ENCODE measurements at places on chromosomes 6 and 20.

- no peak for DNase-seq
These were observed 54.5 kb downstream of the TMEM242 start for GRCh38 chr6:157268835-157269234.

- no peak for DNase-seq
These were observed 115.6 kb downstream of the MTHFD1L start for GRCh38 chr6:150981095-150981494.

DNA sequence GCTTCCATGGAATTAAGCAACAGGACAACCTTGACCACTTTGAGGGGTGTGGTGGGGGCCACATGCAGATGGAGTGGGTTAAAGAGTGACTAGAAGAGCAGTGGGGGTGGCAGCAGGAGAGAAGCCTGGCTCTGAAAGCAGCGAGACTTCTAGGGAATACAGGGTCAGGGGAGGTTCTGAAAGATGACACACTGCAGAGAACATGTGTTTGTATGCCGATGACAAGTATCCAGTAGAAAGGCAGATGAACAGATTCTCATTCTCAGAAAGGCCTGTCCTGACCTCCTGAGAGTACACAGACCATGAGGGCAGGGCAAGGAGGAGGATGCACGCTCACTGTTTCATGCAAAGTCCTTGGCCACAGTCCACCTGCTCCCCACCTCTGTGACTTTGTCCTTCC, 2.9 kb downstream of the LPA start:
- no peak for DNase-seq

DNA sequence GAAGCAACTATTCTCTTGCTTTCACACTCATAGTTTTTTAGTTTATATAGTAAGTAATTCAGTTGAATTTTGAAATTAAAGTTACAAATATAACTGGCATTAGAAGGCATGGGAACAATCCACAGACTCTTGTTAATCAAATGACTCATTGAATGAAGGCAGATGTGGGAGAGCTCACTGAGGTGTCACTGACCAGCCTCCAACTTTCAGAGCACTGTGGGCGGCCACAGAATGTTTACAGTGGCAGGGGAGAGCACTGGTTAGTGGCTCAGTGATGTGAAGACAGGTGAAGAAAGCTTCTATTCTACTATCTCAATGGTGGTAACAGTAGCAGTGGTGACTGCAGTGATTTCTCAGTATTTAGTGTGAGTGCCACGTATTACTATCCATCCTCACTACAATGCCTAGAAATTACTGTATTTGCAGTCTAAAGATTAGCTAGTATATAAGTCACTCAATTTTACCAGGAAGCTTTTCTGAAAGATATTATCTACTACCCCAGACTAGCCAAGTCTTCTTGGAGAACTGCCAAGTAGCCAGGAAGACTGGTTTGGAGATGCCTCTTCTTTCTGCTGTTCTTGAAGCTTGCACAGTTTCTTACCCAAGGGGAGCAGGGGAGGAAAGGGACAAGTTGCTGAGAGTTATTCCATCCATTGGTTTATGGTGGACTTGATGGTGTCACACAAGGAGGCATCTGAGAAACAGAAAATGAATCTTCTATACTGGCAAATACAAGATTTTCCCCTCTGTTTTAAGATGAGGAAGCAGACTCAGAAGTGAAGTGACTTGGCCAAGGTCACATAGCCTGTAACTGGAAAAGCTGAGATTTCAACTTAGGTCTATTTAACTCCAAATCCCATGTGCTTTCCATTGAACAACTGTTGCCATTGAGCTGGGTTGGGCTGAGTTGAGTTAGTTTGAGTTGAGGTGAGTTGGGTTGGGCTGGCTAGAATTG, 231.2 kb downstream of the ANKRD60 start:
- DNase-seq = no peak

DNA sequence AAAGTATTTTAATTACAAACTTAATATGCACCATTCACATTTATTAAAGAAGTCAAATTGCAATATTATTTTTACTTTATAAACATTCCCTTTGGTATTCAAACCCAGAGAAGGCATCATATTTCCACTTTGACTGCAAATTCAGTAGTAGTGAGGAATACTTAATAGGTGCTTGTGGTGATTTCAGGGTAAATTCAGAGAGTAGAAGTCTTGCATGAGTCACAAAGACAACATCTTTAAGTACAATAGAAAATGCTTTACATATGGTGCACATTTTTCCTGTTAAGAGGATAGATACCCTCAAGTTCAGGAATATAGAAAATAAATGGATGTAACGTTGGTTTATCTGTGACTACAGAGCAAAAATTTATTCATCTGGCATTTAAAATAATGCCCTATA, 390.2 kb downstream of the TENT5A start:
- no peak for DNase-seq

- DNase-seq = no peak
These were observed 93.1 kb upstream of the SOX4 start for GRCh38 chr6:21500314-21501020.

- no peak for DNase-seq
These were observed 219.8 kb upstream of the AGPAT4 start for GRCh38 chr6:161493576-161494118.

- DNase-seq = no peak
These were observed 15.8 kb downstream of the IL22RA2 start for GRCh38 chr6:137157601-137158000.

DNA sequence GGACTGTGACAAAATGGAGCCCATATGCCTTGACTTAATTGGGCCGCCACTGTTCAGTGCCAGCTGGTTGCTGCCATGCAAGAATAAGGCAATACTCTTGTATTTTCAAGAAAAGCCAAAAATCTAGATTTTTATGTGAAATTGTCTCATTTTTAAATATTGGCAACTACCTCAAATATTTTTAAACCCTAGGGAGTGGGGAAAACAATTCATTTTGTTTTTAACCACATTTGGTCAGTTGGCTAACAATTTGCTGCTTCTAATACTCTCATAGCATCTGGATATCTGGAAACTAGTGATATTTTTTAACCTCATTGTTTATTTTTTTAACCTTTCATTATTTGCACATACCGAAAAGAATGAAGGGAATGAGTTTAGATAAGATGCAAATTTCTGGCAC, 91.0 kb downstream of the EYA2 start:
- DNase-seq = no peak

DNA sequence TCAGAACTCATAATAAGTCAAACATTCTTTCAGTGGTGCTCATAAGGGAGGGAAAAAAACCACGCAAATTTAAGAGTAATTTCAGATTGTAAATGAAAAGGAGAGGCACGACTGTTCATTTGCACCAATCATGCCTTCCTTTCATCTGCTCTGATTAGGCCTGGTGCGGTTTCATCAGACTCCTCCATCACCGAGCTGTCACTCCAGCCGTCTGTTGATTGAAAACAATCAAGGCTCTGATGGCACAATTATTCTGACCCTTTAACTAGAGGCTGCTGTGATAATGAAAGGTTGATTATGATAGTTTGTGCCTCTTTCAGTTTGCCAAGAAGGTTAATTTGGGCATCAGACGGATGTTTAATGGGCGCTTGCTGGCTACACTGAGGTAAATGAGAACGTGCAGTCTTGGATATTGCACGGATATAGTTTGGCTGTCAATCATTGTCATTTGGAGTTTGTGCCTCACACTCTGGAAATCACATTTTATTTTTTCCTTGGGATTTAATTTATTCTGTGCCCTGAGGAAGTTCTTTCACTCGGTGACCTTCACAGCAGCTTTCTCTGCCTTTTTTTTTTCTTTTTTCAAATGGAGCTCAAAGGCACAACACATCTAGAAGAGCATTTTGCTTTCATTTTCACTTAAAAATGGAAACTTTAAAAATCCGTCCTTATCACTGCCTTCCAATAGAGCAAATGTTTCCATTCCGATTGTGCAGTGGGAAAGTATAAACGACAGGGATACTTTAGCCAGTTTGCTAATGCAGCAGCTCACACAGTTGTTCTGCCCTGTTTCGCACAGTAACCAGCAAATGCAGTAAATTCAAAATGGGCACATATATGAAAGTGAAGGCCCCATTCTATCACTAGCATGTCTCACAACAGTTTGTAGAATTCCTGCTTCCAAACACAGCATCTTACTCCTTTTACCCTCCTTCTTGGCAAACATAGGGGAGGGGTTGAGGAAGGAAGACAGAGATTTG, 172.8 kb downstream of the KLHL32 start:
- no peak for DNase-seq

DNA sequence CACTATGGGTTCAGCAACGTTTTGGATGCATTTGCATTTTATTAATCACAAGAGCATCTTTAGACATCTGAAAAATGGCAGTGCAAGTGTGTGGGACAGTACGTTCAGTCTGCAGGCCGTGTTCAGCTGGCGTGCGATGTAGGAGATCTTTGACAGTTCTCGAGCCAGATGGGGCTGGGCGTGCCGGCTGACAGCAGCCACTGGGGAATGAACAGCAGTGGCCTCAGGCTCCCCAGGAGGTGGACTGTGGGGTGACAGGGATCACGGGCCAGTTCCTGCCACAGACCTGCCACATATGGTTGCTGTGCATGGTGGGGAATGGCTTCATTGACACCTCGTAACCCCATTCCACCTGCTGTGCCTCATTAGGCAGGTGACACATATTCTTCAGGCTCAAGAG, 16.4 kb upstream of the MLN start:
- DNase-seq = no peak

- no peak for DNase-seq
These were observed 1.4 kb upstream of the TREML4 start for GRCh38 chr6:41226752-41227151.

GRCh38 chr6:4677011-4677750, 99.0 kb upstream of the CDYL start:
- no peak for DNase-seq

- DNase-seq = no peak
These were observed 740 bp downstream of the NELFCD start for GRCh38 chr20:58981628-58982364.

GRCh38 chr6:164825386-164825785, 484.0 kb downstream of the C6orf118 start:
- DNase-seq = no peak

- DNase-seq = no peak
These were observed 33.5 kb downstream of the DLL1 start for GRCh38 chr6:170257376-170257775.

GRCh38 chr20:63215101-63216040, 560 bp downstream of the YTHDF1 start:
- DNase-seq = peak; percentile 34

GRCh38 chr6:141580131-141580530, 552.6 kb upstream of the GJE1 start:
- DNase-seq = no peak

GRCh38 chr6:116411284-116411623, 40.5 kb downstream of the DSE start:
- no peak for DNase-seq

DNA sequence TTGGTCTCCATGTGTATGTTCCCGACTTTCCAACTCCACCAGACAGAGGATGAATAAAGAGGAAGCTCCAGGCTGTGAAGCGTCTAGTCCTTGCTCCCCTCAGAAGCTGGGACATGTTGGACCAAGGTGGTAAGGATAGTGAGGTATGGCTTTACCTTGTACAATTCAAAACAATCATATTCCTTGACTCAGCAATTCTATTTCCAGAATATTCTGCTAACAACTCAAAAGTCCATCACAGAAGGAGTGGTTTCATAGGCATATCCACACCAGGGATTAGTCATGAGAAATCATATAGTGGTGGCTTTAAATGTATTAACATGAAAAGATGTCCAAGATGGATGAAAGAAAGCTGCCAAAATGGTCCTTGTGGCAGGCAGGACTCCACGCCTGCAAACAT, 19.8 kb downstream of the FKBP1A start:
- DNase-seq = no peak

DNA sequence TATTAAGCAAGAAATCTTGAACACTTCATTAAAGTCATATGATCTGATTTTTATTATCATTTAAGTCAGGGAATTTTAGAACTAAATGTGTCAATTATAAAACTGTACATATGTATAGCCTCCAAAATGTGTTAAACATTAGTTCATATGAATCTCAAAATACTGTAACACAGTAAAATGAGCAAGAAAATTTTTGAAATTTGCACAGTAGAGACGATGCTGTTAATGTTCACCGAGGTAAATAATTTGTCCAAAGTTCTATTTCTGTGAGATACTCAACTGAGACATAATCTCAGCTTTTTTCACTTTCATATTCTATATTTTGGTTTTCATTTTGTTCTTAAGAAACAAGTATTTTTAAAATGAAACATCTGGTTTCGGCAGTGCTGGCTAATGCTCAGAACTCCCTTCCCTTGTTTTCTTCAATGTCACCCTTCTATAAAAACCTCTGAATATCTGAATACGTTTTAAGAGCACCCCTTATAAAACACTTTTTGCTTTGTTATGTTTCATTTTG, 353.1 kb downstream of the LAMA2 start:
- DNase-seq = no peak

DNA sequence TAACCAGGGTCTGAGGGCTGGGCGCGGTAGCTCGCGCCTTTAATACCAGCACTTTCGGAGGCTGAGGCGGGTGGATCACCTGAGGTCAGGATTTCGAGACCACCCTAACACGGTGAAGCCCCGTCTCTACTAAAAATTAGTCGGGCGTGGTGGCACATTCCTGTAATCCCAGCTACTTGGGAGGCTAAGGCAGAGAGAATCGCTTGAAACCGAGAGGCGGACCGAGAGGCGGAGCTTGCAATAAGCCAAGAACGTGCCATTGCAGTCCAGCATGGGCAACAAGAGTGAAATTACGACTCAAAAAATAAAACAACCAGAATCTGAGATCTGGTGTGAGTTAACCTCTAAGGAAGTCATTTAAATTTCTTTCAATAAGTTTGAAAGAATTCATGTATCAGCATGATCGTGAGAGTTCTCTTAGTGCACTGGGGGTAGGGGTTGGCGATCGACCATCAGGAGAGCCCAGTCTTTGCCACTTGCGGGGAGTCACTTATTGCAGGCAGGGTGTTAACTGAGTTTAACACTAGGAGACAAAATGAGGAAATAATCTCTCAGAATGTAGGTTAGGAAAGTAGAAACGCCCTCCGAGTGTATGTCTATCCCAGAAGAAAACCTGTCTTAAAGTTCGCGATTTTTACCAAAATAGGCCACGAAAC, 206.5 kb upstream of the ZNF184 start:
- DNase-seq = no peak

DNA sequence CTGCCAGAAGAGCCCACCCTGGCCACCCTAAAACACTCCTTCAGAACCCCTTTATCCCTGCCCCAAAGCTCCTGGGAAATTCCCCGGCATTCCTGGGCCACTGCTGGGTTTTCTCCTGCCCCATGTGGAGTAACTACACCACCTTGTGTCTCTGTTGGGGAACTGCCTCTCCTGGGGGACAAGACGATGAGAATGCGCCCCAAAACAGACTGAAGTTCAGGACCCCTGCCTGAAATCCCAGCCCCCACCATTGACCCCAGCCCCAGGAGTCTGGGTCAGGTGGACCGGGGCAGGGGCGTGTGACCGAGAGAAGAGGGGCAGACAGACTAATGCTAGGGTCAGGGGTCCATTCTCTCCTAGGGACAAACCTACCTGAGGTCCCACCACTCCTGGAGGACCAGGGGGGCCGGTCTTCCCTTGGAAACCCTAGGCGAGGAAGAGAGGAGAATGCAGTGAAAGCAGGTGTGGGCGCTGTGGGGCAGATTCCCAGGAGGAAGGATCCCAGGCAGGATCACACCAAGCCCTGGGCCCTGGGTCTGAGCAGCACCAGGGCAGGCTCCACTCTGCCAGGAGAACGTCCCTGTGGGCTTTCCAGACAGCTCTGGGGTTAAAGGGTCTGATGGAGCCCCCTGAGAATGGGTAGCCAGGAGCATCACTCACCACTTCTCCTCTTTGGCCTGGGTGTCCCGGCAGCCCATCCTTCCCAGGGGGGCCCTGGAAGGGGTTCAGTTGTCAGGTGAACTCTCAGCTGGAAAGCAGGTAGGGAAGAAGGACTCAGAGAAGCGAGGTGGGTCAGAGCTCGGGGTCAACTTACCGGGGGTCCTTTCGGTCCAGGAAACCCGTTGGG, 19.4 kb downstream of the COL11A2 start:
- no peak for DNase-seq

- no peak for DNase-seq
These were observed 189.5 kb upstream of the GMDS start for GRCh38 chr6:2434912-2435311.

Data from activated CD4-positive, alpha-beta T cell treated with anti-CD3 and anti-CD28 coated beads, Interleukin-2, amount 10 ng/mL, durations not matched to agents 7 days and 5 days (primary cell).